ENCODE measurements at places on chromosomes 7 and 10.

- DNase-seq: no peak
These were observed 138.0 kb downstream of the DYNC1I1 start for GRCh38 chr7:95910341-95910740.

GRCh38 chr10:28631896-28632583 lies 45.3 kb upstream of the BAMBI start:
- no peak for DNase-seq

- no peak for DNase-seq
These were observed 100.1 kb downstream of the XPNPEP1 start for GRCh38 chr10:109823196-109823595.

DNA sequence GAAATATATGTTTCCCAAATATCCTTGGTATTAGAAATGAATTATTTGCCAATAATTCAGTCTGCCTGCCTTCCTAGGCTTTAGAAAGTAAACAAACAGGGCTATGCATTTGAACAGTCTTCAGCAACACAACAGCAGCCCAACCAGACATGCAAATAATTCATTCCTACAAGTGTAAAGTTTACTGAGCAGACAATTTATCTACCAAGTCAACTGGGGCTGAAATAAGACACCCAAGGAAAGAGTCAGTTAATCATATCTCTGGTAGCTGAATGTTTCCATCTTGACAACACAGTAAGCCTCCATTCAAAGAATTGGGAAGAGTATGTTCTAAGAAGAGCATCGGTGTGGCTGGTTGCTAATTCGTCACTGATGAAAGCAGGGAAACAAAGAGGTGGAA lies 38.4 kb downstream of the AIFM2 start:
- no peak for DNase-seq

GRCh38 chr10:91689731-91690168 lies 56.9 kb upstream of the PPP1R3C start:
- DNase-seq: no peak

GRCh38 chr7:55063633-55064032 lies 44.8 kb downstream of the EGFR start:
- DNase-seq: no peak

GRCh38 chr10:32180390-32181280 lies 124.4 kb upstream of the KIF5B start:
- no peak for DNase-seq

- DNase-seq: no peak
These were observed 394.1 kb downstream of the NEBL start for GRCh38 chr10:20502903-20503585.

- DNase-seq: no peak
These were observed 78.4 kb downstream of the RNF216 start for GRCh38 chr7:5702876-5703571.

DNA sequence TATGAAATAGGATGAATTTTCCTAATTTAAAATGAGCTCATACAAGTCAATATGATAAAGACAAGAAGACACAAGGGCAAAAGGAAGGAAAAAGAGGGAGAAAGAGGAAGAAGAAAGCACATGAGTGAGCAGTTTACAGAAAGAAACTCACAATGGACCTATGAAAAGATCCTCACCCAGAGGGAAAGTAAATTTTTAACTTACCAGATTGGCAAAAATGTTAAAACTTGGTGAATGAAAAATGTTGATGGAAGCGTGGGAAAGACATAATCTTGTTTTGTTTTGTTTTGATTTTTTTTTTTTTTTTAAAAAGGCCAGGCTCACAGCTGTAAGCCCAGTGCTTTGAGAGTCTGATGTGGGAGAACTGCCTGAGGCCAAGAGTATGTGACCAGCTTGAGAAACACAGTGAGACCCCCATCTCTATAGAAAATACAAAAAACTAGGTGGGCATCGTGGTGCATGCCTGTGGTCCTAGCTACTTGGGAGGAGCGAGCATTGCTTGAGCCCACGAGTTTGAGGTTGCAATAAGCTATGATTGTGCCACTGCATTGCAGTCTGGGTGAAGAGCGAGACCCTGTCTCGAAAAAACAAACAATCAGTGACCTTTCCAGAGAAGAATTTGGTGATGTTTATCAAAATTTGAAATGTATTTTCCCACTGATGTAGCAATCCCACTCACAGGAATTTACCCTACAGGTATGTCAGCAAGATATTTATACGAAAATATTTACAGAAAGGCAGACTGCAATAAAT lies 152.9 kb upstream of the ASAH2 start:
- DNase-seq: no peak

DNA sequence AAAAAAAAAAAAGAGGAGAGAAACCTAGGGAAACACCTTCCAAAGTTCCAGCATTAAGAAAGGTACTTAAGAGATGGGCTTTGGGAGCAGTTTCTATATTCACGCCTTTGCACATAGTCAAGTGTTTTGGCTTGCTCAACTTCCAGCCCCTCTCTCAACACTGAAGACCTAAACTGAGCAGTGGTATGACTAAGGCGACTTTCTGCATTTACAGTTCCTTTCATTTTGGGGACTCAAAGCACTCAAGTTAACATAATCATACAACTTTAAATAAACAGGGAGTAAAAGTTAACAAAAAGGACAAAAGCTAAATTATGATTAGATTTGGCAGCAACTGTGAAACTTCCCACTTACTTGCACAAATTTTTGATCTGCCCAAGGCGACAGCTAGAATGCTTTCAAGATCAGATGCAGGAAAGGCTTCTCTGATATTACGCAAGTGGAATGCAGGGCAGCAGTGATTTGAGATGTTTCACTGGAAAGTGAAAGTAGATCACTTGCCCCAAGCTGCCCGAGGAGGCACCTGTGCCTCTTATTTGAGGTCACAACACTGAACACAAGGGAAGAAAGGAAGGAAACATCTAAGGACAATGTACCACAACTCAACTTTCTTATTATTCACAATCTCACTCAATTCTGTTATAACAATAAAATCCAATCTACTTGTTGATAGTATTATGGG lies 199.5 kb downstream of the SKAP2 start:
- no peak for DNase-seq

DNA sequence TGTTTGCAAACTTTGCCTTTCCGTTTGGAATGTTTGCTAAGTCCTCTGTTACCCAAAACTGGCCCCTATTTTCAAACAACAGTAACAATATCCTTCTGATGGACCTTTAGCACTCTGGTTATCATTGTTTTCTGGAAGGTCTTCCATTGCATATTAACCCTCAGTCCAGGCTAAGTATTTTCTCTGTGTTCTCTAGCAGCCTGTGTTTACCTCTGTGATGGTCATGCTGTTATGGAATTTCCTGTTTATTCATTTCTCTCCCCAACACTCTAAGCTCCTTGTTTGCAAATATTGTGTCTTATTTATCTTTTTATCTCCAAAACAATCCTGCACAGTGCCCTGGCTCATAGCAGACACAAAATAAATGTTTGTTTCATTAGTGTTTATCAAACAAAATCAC lies 560.3 kb downstream of the ATRNL1 start:
- no peak for DNase-seq

GRCh38 chr10:93313798-93314197 lies 168.3 kb downstream of the MYOF start:
- no peak for DNase-seq

DNA sequence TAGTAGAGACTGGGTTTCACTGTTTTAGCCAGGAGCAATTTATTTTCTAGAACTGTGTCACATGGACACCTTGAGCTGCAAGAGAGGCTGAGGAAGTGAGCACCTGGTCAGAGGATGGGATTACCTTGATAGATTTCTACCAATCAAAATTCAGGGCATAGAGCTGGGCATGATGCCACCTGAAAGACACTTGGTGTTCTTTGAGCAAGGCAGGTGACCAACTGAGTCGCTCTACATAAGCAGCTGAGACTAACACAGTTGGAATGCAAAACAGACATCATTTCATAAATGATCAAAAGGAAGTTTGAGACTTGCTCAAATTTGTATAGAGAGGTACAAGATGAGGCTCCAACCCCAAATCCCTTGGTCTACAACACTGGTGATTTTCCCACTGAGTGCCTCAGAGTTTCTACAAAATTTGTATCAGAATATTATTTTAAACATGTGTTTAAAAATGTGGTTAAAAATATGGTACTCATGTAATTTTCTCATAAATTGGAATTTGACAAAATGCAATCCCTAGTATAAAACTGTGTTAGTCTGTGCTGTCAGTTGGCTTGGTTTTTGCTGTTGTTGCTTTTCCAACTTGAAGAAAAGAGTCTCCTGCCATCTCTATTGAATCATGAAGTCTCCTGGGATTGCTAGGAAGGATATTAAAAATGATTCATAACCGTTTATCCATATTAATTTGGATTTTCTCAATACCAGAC lies 156.4 kb upstream of the MDFIC start:
- DNase-seq: no peak

DNA sequence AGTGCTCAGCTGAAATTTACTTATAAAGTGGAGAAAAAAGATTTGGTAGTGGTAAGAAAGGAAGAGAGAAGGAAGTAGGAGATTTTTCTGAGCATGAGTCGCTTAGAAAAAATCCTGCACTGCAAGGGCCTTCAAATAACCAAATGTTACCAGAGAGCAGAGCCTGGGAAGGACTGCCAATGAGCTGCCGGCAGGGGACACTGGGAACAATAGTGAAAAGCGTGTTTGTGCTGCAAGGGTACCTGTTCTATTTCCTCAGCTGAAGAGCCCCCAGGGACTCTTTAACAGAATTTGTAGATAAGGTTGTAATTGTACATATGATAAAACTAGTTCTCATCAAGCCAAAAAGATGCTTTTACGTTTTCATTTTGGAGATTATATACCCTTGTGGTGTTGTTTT lies 696.3 kb upstream of the C7orf33 start:
- no peak for DNase-seq

- DNase-seq: no peak
These were observed 12.2 kb downstream of the SEPHS1 start for GRCh38 chr10:13335881-13336280.

- DNase-seq: no peak
These were observed 226.1 kb downstream of the CDC14C start for GRCh38 chr7:49150486-49150885.
